ENCODE measurements at places on chromosomes 7 and 10.

GRCh38 chr10:108638225-108638624 lies 1285.1 kb downstream of the XPNPEP1 start:
- no peak for DNase-seq

GRCh38 chr10:48880016-48880705 lies 59.5 kb downstream of the LRRC18 start:
- no peak for DNase-seq

DNA sequence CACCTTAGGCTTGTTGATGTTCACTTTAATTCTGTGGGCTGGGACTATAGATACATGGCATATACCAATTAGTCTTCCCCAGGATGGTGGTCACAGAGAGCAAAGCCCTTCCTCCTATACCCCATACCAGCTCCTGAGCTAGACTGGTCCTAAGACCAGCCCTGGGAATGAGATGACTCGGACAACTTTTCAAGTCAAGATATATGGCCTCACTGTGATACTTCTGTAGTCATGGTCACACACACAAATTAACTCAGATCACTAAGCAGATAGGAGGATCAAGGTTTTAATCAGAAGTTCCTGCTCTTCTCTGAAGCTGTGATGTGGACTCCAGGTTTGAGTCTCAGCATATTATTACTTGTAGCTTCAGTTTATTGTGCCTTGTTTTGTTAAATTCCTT lies 53.1 kb downstream of the SLK start:
- DNase-seq, result no peak

GRCh38 chr7:116239020-116239419 lies 28.7 kb downstream of the TES start:
- no peak for DNase-seq
